Stimulated activated CD4-positive, alpha-beta T cell treated with anti-CD3 and anti-CD28 coated beads, Interleukin-1b, Interleukin-23, amount 100 ng/mL, for 1 hour (primary cell): ENCODE measurements at places on chromosomes 11 and 22.

GRCh38 chr22:49849161-49850020, 4.3 kb upstream of the ZBED4 start:
- no peak for DNase-seq

GRCh38 chr22:39935612-39936011, 24.6 kb upstream of the TMA7B start:
- no peak for DNase-seq

DNA sequence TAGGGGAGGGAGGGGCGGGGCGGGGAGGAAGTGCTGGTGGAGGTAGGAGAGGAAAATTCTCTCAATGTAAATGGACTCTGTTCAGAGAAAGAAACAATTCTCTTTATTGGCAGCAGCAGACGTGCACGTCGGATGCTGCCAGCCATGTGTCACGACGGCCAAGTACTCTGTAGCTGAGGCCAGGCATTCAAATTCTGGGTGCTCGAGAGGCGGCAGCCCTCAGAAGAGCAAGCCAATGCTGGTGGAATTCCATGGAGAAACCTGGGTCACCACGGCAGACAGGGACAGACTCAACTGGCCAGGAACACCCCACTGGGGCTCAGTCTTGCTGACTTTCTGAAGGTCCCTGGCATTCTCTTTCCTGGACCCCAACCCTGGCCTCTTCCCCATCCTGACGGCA, 90.8 kb downstream of the ABTB2 start:
- DNase-seq = no peak

GRCh38 chr11:33965032-33965431, 73.2 kb upstream of the LMO2 start:
- no peak for DNase-seq

DNA sequence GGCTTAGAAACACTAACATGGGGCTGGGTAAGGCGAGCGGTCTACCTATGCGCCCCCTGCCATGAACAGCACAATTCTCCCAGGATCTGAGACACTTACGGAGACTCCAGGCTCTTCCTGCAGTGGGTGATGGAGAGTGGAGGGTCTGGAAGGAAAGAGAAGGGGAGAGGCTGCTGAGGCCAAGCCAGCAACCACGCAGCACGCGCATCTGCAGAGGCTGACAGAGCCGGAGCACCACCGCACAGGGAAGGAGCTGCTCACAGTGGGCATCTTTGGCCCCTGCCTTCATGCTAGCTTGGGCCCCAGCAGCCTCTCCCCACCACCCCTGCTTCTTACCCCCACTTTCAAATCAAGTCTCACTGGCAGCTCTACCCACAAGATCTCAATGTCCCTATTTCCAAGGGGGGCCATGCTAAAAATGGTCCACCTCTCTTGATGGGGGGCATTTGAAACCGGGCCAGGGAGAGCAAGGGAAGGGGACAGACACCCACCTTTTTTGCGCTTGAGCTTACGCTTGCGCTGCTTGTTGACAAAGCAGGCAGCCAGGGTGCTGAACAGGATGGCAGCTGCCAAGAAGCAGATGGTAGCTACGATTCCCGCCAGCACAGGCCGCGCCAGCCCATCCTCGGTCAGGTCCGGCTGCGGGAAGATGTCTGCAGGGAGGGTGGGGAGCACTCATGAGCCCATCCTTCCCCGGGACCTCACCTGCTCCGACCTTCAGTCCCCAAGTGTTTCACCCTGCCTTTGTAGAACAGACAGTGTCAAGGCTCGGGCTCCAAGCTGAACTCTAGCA, 34.5 kb downstream of the IGSF9B start:
- DNase-seq = no peak

- no peak for DNase-seq
Measured at GRCh38 chr11:119087123-119087522, 2.4 kb downstream of the HMBS start.

GRCh38 chr11:131186629-131187101, 183.8 kb upstream of the NTM start:
- no peak for DNase-seq

- no peak for DNase-seq
Measured at GRCh38 chr11:132718711-132719671, 813.3 kb downstream of the OPCML start.

DNA sequence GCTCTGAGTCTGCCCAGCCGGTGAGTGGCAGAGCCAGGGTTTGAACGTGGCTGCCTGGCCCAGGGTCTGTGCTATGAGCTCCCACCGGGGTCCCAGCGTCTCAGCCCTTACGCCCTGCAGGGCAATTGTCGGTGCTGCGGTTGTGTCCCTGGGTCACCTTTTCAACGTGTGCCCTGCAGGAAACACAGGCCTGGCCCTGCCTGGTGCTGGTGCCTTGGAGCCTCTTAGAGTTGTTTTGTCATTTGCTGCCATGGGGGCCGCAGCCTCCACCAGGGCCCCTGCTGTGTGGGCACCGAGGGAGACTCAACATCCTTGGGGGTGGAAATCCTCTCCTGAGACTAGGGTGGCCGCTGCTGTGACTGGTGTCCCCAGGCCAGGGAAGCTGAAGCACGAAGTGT, 50.6 kb upstream of the SLC22A12 start:
- no peak for DNase-seq

GRCh38 chr11:69170704-69171103, 15.0 kb downstream of the SMIM38 start:
- DNase-seq = no peak

DNA sequence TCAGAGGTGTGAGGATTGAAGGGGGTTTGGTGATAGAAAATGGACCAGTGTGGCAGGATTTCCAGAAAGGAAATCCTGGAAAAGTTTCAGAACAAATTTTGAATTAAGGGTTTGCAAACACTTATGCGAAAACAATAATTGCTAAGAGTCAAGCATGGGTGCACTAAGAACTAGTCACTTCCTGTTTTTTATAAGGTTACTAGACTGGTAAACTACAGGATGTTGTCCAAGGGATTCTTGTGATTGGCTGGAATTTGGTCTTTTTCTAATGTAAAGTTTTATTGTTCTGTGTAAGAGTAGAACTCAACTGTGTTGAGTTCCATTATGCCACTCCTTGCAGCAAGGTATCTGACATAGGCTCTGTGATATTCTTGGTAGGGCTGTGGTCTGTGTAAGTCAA, 54.1 kb downstream of the LIF start:
- DNase-seq = no peak

- DNase-seq = no peak
Measured at GRCh38 chr11:78536933-78537332, 37.7 kb downstream of the NARS2 start.

- no peak for DNase-seq
Measured at GRCh38 chr11:19428206-19429002, 187.7 kb upstream of the E2F8 start.

GRCh38 chr22:22342697-22343580, 98.4 kb downstream of the VPREB1 start:
- peak; percentile 29 for DNase-seq

DNA sequence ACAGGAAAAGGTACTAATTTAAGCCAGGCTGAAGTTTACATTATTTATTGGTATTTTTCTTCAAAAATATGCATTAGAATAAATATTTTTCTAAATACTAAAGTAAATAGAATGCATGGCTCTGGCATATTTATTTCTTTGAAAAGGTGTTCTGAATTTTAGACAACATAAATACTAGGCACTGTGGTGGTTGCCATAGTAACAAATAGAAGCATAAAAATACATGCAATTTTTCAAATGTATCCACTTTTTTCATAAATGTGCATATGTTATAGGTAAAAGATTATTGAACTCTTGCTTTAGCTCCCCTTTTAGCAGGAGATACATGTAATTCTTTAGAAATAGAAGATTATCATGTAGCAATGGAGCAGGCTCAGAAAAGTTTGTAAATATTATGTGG, 18.4 kb downstream of the DCDC1 start:
- no peak for DNase-seq

DNA sequence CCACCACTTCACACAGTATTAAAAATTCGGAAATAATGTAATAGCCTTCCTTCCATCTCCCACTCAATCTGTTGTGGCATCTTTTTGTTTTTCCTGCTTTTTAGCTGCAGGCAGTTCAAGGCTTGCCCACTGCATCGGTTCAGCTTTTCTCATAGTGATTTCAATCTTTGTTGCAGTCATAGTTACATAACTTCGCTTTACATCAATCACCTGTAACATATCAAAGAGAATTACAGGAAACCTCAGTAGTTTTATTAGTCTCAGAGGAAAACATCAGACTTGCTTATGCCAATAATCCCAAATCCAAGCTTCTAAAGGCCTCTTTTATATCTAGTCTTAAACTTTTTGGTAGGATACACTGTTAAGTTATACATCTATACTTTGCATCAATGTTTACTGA, 20.5 kb downstream of the CHORDC1 start:
- no peak for DNase-seq
